ENCODE measurements at places on chromosomes 1 and 21.
A peak's percentile ranks its signal among the peaks of the same experiment; 100 is the strongest.

GRCh38 chr1:33342041-33342723 is 21.3 kb upstream of the A3GALT2 start:
- DNase-seq: peak; percentile 89

DNA sequence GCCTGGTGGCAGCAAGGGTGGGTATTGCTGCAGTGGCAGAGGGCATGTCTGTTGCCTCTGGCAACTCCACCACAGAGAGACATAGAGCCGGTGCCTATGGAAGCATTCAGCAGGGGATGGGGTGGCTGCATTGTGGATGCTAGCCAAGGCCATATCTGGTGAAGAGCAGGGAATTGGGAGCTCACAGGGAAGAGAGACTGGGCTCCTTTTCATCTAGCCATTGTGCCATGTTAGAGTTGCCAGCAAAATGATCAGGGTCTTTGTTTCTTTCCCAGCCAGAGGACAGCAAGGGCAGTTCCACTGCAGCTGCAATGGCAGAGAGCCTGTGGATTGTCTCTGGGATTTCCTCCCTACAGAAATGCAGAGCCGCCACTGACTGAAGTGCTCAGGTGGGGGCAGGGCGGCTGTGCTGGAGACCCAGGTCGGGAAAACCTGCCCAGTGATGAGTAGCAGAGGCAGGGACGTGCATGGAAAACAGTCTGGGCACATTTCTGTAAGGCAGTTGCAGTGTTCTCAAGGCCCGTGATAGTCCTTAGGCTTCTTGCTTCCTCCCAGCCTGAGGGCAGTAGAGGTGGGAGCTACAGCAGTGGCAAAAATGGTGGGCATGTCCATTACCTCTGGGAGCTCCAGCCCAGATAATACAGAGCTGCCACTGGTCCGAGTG is 40.2 kb upstream of the CYP4X1 start:
- no peak for DNase-seq

- no peak for DNase-seq
These were observed 26.8 kb upstream of the CD1D start for GRCh38 chr1:158153746-158154444.

GRCh38 chr1:230156068-230156467 is 89.0 kb downstream of the GALNT2 start:
- DNase-seq: no peak

GRCh38 chr1:162487241-162487640 is 10.4 kb upstream of the UHMK1 start:
- DNase-seq: no peak

DNA sequence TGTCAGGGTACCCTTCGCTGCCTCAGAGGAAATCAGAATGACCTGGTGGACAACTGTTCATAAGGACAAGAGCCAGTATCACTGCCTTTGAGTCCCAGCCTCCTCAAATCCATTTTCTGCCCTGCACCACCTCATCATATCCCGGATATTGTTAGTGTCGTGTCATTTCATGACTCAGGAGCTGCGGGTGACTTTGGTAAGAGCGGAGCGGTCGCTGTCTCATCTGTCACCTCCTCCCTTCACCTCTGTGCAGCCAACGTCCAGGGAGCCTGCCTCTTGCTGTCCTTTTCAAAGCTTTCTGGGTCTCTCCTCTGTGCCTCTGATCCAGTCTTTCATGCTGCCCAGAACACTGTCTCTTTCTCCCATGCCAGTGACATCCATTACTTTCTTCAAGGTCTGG is 7.0 kb upstream of the C1orf198 start:
- DNase-seq: no peak

DNA sequence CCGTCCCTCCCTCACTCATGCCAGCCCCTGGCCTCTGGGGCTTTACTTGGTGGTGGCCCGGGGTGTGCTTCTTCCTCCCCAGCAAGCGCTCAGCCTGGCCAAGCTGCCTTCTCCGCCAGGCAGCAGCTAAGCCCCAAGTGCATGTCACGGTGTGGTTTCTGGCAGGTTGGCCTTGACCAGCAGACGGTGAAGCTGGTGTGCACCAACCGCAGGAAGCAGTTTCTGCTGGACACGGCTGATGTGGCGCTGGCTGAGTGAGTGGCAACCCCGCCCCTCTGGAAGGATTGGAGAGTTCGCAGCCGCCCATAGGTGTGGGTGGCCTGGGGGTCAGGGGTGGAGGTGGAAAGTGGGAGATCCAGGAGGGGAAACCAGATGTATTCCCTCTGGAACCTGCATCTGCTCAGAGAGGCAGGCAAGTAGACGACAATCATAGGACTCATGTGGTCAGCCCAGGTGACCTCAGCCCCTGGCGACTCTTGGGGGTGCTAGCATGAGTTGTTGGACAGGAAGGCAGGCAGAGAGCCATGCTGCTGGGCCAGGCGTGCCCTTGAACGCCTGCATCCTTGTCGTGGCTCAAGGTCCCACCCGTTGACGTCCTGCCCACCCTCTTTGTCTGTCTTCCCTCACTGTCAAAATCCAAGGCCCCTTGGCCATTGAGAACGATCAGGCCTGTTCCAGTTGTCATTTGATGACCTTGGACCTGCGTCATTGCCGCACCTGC is 7.0 kb upstream of the SLC25A34 start:
- DNase-seq: no peak

DNA sequence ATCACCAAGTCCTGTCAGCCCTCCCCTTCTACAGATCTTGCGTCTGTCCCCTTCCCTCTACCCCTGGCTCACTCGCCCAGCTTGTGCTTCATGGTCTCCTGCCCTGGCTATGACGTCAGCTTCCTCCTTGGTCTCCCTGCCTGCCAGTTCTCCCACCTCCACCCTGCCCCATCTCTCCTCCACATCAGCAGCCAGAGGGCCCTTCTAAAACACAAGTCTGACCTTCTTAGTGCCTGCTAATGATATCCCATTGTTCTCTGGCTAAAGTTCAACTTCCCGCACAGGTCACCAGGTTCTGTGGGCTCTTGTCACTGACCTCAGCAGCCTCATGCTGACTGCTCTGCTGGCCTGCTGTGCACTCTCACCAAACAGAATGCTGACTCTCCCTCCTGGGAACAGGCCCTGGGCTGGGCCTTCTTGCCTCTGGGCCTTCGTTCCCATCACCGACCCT is 24.7 kb upstream of the MYCL start:
- DNase-seq: no peak

DNA sequence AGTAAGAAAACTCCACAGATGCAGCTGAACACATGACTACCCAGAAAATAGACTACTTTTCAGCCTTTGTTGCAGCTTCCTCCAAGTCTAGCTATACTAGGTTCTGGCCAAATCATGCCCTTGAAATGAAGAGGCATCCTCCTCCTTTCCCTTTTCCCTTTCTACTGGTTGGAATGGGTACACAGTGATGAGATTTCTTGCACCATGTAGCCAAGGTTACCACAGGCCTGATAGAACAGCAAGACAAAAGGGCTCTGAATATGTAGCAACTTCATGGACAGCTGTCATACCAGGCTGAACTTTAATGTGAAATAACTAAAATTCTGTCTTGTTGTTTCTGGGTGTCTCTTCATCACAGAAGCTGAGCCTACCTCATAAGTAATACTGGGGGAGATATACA is 146.5 kb downstream of the PDE4B start:
- no peak for DNase-seq

GRCh38 chr1:5664081-5664768 is 328.0 kb downstream of the NPHP4 start:
- no peak for DNase-seq

GRCh38 chr1:17196496-17197185 is 8.3 kb upstream of the PADI1 start:
- DNase-seq: no peak

- no peak for DNase-seq
These were observed 18.3 kb downstream of the NECAP2 start for GRCh38 chr1:16458831-16459230.

GRCh38 chr21:33291686-33292085 is 25.5 kb downstream of the IL10RB start:
- DNase-seq: no peak

DNA sequence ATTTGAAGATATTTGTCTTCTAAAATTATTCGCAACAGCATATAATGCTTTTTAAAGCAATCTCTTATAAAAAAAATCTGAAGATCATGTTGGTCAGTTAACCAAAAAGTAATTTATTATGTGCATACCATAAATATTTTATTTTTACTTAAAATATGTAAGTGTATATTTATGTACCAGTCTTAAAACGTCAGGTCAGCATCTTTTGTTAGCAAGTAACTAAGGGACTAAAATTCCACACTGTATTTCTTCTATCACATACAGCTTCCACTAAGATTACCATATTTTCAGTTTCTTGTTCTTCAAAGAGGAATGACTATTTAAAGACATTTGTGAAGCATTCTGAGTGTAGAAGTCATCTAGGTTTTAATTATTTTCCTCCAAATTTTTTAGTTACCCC is 19.6 kb downstream of the NEGR1 start:
- no peak for DNase-seq

GRCh38 chr1:41618871-41619270 is 134.4 kb upstream of the EDN2 start:
- DNase-seq: no peak
